ENCODE measurements at places on chromosomes 11 and 22.

DNA sequence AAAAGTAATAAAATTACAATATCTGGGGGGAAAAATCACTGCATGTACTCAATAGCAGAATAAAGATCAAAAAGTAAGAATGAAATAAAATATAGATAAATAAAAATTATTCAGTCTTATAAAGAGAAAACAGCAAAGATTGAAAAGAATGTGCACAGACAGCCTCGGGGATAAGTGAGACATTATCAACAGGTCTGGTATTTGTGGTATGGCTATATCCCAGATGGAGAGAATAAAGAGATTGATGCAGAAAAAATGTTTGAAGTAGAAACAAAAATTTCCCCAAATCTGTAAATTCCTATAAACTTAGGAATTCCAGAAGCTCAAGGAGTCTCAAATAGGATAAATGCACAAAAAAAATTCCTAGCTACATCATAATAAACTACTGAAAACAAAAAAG, 74.5 kb upstream of the LUZP2 start:
- no peaks in the 10 kb centered on the region for H3K27me3 ChIP-seq
- H3K27ac ChIP-seq, result no peak overlapping the region
- no peak overlapping the region for H3K4me3 ChIP-seq
- H3K36me3 ChIP-seq, result no peaks in the 10 kb centered on the region

GRCh38 chr22:41557401-41558240, 3.2 kb upstream of the CSDC2 start:
- no peak overlapping the region for H3K27ac ChIP-seq
- H3K4me1 ChIP-seq, result no peaks in the 10 kb centered on the region
- peaks cover 36% of the 10 kb centered on the region for H3K27me3 ChIP-seq
- DNase-seq, result peak; percentile 12

GRCh38 chr22:19448076-19448607, 631 bp upstream of the C22orf39 start:
- H3K36me3 ChIP-seq, result peaks cover 38% of the 10 kb centered on the region
- H3K4me1 ChIP-seq, result peaks cover 31% of the 10 kb centered on the region
- H3K4me3 ChIP-seq, result peak overlapping the region; percentile 93
- peak overlapping the region; percentile 93 for H3K27ac ChIP-seq
- DNase-seq, result peak; percentile 27
- no peaks in the 10 kb centered on the region for H3K27me3 ChIP-seq

DNA sequence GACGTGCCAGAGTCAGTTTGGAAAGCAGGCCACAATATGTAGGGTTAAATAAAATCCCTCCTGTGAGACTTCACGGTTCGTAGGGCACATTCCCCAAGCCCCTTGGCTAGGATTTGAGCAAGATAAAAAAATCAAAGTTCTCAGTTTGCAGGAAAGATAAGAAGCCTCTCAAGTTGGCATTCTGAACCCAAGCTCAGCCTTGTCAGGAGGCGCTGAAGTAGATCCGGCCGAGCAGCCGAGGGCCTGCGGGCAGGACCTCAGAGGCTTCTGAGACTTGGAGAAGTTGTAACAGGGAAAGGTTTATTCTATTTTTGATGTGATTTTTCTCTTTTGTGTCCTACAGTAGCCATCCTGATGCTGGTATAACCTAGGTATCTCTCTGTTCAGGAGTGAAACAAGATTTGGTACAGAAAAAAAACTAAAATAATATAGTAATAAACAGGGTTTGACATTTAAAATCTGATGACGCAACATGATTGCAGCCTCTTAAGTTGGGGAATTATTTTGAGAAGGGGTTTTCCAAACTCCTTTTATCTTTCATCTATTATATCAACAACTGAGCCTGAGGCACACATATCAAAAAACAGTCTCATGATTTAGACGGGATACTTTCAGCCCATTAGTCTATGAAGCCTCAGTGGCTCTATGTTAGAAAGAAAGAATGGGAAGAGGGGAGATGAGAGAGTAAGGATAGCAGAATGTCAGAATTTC, 10.1 kb downstream of the PATE2 start:
- no peak overlapping the region for H3K4me3 ChIP-seq
- DNase-seq, result no peak
- H3K27me3 ChIP-seq, result peaks cover 6% of the 10 kb centered on the region
- H3K36me3 ChIP-seq, result no peaks in the 10 kb centered on the region
- H3K27ac ChIP-seq, result no peak overlapping the region

DNA sequence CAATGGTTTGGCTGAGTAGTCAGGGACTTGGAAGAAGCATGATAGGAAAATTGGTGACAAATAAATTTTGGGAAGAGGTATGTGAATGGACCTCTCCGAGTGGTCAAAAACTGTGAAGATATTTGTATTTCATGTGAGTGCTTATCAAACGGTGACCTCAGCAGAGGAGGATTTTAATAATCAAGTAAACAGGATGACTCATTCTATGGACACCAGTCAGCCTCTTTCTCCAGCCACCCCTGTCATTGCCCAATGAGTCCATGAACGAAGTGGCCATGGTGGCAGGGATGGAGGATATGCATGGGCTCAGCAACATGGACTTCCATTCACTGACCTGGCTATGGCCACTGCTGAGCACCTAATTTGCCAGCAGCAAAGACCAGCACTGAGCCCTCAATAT, 21.2 kb downstream of the MS4A4E start:
- no peak for DNase-seq
- H3K27me3 ChIP-seq, result no peaks in the 10 kb centered on the region
- H3K27ac ChIP-seq, result no peak overlapping the region
- no peak overlapping the region for H3K4me3 ChIP-seq
